Activated naive CD8-positive, alpha-beta T cell treated with anti-CD3 and anti-CD28 coated beads for 36 hours (primary cell): ENCODE measurements at places on chromosomes 12 and 14. TPM values are rescaled to one million over a fixed set of nuclear protein-coding genes. Genes with fewer than 3 reads are reported as not detected.

The LMNTD1 gene
- total RNA-seq: not detected

The ZCRB1 gene
- total RNA-seq: 78.3 TPM

The PTGDR gene
- not detected for total RNA-seq

DNA sequence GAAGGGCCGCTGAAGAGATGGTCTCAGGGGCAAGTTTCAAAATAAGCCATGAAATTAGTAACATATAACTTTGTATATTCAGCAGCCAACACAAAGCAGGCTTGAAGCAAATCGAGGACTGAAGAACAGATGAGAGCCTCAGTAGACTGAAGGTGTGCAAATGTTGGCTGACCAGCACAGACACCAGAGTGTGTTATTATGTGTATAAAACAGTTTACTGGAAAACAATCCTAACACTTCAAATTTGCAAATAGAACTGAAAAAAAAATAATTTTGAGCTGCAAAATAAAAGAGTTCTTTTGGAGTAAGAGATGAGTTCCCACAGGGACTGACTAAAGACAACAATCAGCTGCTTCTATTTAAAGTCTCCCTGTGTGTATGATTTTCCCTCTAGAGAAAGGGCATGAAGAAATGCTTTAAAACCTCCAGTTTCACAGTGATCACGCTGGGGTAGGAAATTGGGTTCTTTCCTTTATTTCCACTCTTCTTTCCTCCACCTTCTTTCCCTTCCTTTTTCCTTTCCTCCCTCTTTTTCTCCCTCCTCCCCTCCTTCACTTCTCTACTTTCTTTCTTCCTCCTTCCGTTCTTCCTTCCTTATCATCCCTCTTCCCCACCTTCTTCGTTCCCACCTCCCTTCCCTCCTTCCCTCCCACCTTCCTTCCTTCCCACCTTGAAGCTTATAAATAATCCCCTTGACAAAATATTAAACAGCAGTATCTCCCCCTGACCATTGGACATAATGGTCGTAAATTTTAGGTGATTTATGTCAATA, 383.9 kb upstream of the DCN start:
- DNase-seq: no peak

DNA sequence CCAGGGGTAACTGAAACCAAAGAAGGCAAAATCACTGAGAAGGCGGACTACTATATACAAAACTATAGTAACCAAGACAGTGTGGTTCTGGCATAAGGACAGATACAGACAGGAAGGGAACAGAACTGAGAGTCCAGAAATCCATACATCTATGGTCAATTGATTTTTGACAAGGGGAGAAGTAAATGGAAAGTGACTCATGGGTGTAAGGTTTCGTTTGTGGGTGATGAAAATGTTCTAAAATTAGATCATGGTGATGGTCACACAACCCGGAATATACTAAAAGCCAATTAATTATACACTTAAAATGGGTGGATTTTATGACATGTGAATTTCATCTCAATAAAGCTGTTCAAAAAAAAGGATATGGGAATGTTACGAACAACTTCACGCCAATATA, 18.7 kb downstream of the ANGEL1 start:
- DNase-seq: no peak

DNA sequence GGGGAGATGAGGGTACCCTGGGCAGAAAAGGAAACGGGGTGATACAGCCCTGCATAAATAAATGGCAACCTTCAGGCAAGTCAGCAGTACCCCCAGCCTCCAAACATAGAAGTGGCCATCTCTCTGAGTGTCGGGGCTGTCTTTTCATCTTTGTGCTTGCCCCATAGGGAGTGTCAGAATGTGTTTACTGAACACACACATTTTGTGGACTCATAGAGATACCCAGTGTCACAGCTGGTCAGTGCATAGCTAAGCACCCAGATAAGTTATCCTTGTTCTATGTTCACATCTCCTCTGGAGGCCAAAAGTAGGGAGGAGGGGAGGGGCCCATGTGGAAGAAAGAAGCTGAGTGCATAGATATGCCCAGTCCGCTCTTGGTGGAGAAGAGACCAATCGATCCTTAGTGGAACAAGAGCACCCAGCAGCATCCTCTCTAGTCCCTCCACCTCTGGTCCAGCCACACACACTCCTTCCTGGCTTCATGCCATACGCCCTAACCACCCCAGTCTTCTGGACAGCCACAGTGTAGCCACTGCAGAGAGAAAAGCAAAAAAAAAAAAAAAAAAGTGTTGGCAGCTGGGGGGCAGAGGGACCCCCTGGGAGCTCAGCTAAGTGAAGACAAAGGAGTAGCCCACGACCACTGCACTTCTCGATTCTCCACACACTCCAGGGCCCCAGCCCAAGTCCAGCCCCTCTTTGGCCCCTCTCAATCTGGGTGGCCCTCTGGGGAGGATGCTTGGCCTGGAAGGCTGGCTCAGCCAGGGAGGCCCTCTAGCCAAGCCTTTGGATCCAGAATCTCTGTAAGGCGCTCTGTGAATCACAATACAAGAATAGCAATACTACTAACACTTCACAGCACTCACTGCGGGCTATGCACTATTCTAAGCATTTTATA, 2.6 kb downstream of the ITGA7 start:
- no peak for DNase-seq

DNA sequence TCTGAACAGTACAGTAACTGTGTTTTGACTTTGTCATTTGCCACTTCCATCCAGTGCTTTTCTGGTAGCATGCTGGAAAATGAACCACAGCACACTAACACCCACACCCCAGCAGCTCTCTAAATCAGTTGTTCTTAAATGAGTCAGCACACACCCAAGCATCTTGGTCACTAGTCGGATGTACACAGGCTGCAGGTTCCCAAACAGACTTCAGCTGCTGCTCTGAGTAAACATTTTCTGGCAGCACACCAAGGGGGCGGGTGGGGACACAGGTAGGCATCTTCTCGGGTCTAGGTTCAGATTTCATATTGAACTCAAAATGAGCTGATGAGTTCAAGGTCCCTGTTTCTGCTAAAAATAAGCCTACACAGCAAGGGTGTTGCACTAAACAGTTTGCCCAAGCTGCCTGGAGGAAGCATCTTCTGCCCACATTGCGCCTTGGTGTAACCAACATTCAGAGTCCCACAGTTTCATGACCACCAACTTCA, 39.8 kb downstream of the IFNG start:
- peak; percentile 70 for DNase-seq
